ENCODE measurements at places on chromosomes 3 and 15. TPM values are rescaled to one million over a fixed set of nuclear protein-coding genes. Genes with fewer than 3 reads are reported as not detected.

- DNase-seq, result no peak
Observed at GRCh38 chr15:22883196-22883595, 44.7 kb downstream of the NIPA2 start.

GRCh38 chr15:95032156-95032555 is 800.8 kb downstream of the MCTP2 start:
- no peak for DNase-seq

DNA sequence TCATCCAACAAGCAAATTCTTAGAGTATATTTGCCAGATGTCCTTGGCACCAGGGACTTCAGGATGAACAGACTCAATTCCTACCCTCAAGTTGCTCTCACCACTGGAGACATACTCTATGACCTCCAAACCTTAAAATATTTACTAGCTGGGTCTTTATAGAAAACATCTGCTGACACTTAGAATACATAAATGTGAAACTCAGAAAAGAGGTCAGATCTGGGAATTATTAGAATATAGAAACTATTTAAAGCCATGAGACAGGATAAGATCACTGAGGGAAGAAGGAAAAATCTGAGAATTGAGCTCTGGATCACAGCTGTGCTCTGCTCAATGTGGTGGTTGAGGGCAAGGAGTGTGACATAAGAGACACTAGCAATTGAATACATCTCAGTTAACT is 695.4 kb upstream of the UBE2E2 start:
- DNase-seq, result no peak

DNA sequence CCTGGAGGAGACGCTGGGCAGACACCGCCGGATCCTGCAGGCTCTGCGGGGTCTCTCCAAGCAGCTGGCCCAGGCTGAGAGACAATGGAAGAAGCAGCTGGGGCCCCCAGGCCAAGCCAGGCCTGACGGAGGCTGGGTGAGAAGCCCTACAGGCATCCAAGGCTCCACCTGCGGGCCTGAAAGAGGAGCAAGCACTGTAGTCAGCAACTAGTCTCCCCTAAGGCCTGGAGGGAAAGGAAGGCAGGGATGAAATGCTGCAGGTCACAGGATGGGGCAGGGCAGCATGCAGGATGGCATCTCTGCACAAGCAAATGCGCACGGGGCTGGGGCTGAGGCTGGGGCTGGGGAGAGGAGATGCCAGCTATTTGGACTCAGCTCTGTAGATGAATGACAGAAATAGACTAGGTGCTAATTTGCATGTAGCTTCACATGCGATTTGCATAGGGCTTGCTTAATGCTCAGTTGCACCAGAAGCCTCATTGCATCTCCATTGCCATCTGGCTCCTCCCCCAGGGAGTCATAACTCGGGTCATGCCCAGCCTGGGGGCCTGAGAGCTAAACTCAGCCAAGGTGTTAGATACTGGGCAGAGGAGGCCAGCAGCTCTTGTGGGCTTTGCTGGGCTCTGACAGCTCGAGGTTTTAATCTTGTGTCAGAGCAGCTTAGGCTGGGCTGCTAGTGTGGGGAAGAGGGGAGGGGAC is 5.2 kb upstream of the CPLX3 start:
- no peak for DNase-seq

GRCh38 chr3:81816473-81817250 is 55.2 kb upstream of the GBE1 start:
- DNase-seq, result no peak

DNA sequence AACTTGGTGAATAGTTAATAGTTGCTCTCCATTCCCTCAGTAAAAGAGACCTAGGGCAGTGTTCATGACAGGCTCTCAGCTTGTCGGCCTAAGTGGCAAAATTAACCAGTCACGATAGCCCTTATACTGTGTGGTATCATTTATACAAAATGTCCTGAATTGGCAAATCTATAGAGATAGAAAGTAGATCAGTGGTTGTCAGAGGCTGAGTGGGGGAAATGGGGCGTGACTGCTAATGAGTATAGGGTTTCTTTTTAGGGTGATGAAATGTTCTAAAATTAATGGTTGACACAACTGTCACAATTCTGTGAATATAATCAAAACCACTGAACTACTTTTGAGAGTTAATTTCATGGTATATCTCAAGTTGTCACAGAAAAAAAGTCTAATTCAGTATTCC is 20.9 kb downstream of the ARIH1 start:
- no peak for DNase-seq

DNA sequence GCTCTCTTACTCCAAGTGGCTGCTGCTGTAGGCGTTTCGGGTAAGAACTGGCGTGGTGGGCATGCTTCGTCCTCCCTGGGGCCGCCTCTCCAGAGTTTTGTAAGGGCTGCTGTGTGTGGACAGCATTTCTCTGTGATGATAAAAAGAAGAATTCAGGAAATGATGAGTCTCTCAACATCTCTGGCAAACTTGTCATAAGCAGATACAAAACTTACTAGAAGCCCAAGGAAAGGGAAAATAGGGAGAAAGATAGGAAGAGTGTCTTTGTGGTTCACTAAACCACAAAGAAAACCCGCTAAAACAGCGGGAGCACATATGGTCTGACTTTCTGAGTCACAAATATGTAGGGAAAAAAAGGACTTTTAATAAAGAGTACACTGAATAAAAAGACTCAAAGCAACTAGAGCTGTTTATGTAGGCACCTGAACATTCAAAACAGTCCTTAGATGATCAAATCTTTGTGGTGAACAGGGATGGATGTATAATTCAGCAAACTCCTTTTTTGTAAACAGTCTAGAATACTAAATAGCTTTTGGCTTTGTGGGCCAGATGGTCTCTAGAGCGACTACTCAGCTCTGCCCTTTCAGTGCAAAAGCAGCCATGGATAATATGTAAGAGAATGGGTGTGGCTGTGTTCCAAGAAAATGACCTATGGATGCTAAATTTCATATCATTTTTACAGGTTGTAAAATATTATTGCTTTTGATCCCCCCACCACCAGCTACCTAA is 60.4 kb upstream of the LMOD3 start:
- no peak for DNase-seq

GRCh38 chr15:100129677-100130076 is 212.1 kb downstream of the ADAMTS17 start:
- DNase-seq, result no peak

Gene IQCF5
- total RNA-seq, result not detected

Gene CSPG5
- total RNA-seq, result 0.82 TPM
